ENCODE measurements at places on chromosomes 7 and 10.

DNA sequence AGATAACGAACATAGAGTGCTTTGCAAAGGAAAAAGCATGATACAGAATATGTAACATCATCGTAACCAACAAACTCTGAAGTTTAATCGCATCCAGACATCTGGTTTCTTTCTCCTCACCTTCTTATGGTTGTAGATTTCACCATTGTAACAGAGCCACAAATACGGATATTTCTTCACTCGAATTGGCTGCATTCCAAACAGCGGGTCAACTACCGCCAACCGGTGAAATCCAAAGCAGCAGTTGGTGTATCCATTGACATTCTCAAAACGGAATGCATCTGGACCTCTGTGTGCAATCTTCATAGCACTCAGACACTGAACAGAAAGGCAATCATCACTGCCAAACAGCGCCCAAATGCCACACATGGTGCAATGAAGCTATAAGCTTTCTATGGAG, 3.4 kb downstream of the ASNS start:
- DNase-seq = no peak

- no peak for DNase-seq
Observed at GRCh38 chr7:5012985-5013384, 32.7 kb upstream of the RBAK start.

- no peak for DNase-seq
Observed at GRCh38 chr10:24382596-24382978, 173.6 kb downstream of the KIAA1217 start.

- no peak for DNase-seq
Observed at GRCh38 chr7:2008936-2009540, 223.7 kb downstream of the MAD1L1 start.

- DNase-seq = peak; percentile 27
Observed at GRCh38 chr7:21429786-21430574, 2.1 kb downstream of the SP4 start.

All from ELF-1 (cell line).